ENCODE measurements at places on chromosomes 5 and 9. TPM values are rescaled to one million over a fixed set of nuclear protein-coding genes. Genes with fewer than 3 reads are reported as not detected.

GRCh38 chr5:87413343-87413645 lies 564 bp upstream of the CCNH start:
- no peak for DNase-seq

GRCh38 chr5:148794275-148794674 lies 32.1 kb upstream of the ADRB2 start:
- no peak for DNase-seq

SOHLH1 gene
- not detected for total RNA-seq

ZDHHC11B gene
- 38.8 TPM for total RNA-seq
